ENCODE measurements at places on chromosomes 6 and 20.

DNA sequence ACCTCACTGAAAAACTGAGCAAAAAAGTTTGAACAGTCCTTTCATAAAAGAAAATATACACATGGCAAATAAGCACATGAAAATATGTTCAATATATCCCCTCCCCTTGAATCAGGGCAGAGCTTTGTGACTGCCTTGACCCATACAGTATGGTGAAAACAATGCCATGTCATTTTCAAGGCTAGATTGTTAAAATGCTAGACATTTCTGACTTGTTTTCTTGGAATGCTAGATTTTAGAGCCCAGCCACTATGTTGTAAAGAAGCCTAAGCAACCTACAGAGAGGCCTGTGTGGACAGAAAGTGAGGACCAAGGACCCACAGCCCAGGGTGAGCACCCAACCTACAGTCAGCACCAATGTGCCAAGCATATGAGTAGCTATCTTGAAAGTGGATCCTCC, 17.1 kb upstream of the ASF1A start:
- DNase-seq = no peak

- DNase-seq = no peak
Observed at GRCh38 chr6:44560458-44561059, 173.1 kb downstream of the CDC5L start.

GRCh38 chr6:112600168-112600567, 253.0 kb downstream of the RFPL4B start:
- DNase-seq = no peak

- no peak for DNase-seq
Observed at GRCh38 chr6:169963581-169964297, 212.3 kb downstream of the ERMARD start.

DNA sequence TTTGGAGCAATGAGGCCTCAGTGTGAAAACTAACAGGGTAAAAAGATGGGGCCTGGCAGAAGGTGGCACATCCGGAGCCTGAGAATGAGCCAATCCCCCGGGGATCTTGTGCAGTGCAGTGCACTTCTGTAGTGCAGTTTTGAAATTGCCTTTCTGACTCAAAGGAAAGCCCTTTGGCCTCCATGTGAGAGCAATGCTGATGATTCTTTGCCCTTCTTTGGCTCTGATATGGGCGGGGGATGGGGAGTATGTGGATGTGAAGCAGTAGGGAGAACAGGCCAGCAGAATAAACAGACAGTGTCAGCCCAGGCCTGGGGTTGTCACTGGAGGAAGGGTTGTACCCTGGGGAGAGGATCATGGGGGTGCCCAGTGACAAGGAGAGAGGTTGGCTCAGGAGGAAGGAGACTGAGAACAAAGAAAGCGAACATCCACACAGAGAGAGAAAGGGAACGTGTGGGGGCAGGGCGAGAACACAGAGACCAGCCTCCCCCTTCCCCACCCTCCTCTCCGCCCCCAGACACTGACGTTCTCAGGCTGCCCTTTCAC, 351.2 kb downstream of the CDC5L start:
- DNase-seq = no peak

Data from MV-4-11 (cell line).